Stimulated activated CD4-positive, alpha-beta T cell treated with anti-CD3 and anti-CD28 coated beads, Interleukin-2, amount 100 ng/mL, for 4 hours (primary cell): ENCODE measurements at places on chromosomes 7 and 10.

GRCh38 chr7:151472644-151473380 is 32.9 kb upstream of the CRYGN start:
- DNase-seq = no peak

DNA sequence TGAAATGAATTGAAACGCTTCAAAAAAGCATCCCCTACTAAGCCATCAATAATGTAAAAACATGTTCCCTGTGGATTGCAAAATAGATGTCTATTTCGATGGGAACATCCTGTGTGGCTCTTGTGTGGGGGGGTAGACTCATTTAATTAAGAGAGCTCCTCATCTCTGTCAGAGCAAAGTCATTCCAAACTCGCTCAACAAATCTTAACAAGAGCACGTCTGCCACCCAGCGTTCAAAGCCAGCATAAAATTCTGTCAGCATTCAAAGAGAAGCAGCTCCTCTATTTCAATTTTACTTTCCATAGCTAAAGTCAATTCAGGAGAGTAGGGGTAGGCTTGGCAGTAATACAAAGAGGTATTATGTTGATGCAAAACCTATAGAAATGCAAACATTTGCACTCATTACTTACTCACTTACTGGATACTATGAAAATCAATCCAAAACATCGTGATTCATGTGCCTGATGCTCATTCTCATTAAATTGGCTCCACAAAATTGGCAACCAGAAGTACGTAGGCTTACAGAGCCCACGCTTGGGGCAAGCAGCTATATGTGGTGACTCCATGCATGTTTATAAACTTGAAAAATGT is 114.9 kb downstream of the IPMK start:
- DNase-seq = no peak

GRCh38 chr7:24764972-24765744 is 7.9 kb upstream of the GSDME start:
- no peak for DNase-seq

- DNase-seq = no peak
These were observed 222.8 kb downstream of the LRMDA start for GRCh38 chr10:75654171-75654771.

DNA sequence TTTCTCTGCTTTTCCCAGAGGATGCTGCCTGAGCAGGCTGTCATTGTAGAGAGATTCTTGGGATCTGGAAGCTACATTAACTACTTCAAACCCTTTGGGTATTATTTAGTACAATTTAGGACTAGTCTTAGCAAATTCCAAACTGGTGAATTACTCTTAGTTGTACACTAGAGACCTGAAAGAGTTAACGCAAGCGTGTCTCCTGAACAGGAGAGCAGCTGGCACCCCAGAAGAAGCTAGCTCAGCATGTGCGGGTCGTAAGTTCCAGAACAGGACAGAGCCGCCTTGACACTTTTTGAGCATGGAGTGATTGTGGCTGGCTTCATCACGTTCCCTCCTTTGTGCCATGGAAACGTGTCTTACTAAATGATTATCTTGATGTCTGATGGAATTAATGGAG is 495.7 kb upstream of the TPK1 start:
- no peak for DNase-seq

- DNase-seq = no peak
These were observed 243.0 kb upstream of the GLI3 start for GRCh38 chr7:42479816-42480633.

DNA sequence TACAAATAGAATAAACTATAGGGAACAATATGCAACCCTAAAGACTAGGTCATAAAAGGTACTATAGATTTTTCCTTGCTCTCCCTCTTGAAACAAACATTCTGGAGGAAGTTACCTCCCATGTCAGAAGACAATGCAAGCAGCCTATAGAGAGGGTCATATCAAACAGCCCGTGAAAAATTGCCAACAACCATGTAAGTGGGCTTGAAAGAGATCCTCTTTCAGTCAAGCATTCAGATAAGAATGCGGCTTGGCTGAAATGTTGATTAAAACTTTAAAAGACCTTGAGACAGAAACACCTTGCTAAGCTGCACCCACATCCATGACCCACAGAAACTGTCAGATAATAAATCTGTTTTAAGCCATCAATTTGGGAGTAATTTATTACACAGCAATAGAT is 526.6 kb upstream of the GHITM start:
- no peak for DNase-seq

DNA sequence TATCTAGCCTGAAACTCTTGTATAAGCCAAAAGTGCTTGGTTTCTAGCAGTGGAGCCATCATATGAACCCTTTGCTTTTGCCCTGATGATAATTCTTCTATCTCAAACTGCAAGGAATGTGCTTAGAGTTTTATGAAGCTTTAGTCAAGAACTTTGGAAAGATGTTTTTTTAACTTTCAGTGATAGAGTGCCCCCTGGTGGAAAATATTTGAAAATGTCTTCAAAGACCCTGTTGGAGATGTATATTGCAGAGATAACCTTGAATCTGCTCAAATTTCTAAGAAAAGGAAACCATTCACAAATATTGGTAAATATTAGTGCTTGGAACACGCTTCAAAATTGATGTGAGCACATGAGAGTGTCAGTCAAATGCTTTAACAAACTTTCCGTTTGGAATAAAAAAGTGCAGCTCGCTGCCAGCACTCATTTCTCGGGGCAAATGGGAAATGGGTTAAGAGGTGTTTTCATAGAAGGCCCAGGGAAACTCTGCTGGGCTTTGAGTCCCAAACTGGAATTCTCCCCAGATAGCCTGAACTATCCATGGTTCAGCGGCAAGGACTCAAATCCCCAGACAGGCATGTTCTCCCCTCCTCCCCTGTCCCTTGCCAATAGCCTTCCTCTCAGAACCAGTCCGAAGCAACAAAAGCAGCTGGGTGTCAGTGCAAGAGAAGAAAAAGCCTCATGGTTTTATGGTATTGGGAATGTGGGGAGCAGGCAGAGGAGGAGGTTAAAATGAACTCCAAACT is 129.3 kb downstream of the MYOF start:
- DNase-seq = no peak

- DNase-seq = no peak
These were observed 269.2 kb downstream of the RNLS start for GRCh38 chr10:88313878-88314277.

DNA sequence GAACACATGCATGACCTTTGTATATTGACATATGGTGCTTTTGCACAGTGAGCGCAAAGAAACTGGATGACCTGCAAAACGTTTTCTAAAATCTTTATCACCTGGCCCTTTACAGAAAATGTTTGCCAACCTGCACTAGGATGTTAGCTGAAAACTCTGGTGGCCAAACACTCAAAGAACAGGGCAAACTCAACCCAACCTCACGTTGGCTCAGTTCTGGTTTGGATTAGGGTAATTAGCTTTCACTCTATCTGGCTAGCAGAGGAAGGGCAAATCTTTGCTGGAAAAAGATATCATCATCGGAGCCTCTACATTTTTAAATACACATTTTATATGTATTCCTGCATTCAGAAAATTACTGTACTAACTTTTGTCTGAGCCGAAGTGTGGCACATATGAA is 688.9 kb downstream of the PHTF2 start:
- no peak for DNase-seq

- DNase-seq = no peak
These were observed 3.7 kb downstream of the AGR2 start for GRCh38 chr7:16801111-16801542.

DNA sequence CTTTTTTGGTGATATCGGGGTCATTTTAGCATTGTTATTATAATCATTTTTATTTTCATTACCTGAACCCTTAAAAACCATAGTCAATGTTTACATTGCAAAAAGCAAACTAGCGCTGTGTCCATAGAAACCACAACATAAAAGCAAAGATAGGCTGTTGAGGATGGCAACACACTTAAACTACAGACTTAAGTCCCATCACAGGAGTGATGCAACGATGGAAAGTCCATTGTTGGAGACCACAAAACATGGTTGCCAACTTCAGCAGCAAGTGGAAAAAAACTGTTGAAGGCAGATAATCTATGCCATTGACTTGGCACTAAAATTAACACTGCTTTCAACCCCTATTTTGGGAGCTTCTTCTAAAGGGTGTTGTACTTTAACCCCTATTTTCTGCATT is 398.8 kb upstream of the IGFBP3 start:
- no peak for DNase-seq

DNA sequence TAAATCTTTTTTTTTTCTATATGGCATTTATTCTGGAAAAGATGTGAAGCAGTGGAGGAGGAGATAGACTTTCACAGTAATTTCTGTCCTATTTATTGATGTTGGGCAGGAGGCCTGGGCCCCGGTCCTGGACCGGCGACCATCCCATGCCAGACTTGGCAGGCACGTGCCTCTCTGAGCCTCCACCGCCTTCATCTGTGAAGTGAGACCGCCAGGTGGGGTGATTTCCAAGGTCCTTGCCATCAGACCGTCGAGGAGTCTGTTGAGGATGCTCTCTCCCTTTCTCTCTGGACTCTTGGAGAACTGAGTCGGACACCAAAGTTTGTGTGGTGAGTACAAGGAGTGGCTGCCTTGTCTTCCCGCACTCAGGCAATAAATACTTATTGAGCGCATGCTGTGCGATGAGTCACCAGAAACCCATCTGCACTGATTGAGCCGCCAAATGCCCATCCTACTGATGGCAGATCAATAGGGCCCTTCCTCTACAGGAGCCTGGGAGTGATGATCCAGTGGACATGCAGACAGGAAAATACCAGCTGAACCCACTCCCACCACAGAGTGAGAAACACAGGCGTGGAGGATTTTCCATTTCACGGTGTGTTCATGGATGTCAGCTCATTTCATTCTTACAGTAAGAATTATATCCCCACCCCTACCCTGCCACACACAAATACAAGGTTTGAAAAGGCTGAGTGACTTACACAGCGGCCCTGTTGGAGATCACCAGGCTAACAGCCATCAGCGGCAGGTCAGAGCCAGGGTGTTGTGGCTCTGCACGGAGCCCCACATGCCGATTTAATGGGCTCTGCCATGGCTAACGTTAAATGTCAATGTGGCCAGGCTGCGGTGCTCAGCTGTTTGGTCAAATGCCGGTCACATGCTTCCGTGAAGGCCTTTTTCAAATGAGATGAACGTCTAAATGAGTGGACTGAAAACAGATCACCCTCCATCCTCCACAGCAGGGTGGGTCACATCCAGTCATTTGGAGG is 11.5 kb upstream of the PRKAG2 start:
- DNase-seq = no peak

DNA sequence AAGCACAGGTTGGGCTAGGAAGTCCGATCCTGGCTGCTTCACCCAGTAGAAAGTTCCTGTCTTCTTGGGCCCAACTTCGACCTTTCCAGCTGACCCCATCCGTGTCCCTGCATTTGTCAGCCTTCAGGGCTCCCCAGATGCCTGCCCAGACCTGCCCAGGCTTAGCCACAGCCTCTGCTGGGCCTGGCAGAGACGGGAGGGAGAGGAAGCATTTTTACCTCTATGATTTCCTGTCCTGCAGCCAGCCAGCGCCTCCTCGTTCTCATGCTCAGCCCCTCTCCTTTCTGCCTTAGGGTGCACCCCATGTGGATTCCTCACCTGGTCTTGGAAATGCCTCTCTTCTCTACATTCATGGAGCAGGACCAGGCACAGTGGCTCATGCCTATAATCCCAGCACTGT is 3.7 kb downstream of the METTL27 start:
- DNase-seq = no peak

DNA sequence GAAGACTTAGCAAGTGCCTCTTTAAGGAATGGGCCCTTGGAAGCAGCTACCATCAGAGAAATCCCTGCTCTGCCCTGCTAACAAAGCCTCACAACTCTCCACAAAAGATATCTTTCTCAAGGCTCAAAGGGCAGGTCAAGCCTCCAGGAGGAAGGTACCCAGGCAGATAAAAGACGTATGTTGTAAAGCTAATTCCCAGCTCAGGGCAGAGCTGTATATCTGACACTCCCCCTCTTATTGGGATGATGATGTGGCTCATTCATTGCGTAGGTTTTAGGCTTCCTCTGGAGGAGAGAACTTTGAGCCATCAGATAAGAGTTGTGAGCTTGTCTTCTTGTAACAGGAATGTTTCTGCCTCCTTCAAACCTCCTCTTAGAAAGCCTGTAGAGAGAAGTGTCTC is 145.4 kb downstream of the CALN1 start:
- no peak for DNase-seq

GRCh38 chr10:71837098-71837827 is 13.8 kb downstream of the PSAP start:
- no peak for DNase-seq

DNA sequence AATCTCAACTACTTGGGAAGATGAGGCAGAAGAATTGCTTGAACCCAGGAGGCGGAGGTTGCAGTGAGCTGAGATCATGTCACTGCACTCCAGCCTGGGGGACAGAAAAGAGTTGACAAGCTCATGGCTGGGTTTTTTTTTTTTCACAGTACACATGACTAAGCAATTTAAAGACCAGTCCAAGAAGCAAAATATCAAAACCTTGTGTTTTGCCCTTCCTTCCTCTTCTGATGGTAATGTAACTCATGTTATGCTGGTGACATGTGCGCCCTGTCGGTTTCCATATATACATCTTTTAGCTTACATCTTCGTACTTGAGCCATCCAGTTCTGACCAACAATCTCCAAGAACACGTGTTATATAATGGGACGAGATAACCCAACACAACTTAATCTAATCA is 237.7 kb upstream of the PLXDC2 start:
- no peak for DNase-seq

GRCh38 chr7:96023387-96023786 is 251.0 kb downstream of the DYNC1I1 start:
- no peak for DNase-seq

DNA sequence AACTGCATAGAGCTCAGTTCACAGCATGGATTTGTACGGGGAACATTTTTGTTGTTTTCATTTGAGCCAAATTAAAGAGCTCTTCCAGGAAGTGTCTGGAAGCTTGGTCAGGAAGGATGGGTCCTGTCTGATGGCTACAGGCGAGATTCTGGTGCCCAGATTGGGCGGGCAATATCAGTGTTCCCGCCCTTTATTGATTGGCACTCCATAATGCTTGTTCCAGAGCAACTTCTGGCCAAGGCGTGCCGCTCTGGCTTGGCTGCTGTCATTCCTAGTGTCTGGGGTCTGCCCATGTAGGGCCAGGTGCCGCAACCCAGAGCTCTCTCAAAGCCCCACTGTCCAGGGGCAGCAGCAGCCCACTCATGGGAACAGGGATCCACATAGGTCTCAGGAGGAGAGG is 45.9 kb downstream of the RAMP3 start:
- no peak for DNase-seq

DNA sequence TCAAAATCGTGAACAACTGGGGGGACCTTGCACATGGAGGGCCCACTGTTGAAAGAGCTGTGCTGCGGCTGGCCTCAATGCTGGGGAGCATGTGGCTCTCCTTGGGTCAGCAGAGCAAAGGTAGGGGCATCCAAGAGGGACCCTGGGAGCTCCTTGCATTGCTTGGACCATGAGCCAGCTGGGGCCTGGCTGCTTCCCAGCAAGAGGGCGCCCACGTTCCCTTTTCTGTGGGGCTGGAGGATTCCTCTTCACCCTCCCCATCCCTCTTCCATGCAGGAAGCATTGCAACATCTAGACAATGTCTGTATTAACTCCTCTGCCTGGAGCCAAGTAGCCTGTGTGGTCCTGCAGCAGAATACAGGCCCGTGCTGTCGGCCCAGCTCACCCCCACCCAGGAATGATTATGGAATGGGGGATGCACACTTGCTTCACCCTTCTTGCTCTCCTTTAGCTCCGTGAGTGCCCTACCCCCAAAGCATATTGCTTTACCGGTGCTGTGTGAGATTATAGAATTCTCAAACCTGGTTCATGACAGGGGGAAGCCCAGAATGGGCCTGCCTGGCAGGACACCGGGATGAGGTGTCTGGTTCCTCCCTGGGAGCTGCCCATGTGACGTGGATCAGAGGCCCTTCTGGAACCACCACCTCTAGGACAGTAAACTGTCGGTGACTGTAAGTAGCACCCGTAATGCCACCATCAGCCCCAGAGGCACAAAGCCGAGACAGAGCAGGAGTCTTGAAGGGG is 61.9 kb downstream of the SYPL1 start:
- DNase-seq = no peak
